Breast epithelium (tissue), 4 donors: ENCODE measurements at places on chromosomes 3 and 15. TPM values are rescaled to one million over a fixed set of nuclear protein-coding genes. Genes with fewer than 3 reads are reported as not detected.

Gene KLHL40
- not detected for total RNA-seq

Gene SNTN
- not detected for total RNA-seq

Gene NR2F2
- 22.9 TPM for total RNA-seq

Gene RAB7A
- 105 TPM for total RNA-seq

Gene GOLGA8H
- total RNA-seq, result 0.16 TPM

Gene TNFAIP8L3
- 4.0 TPM for total RNA-seq

Gene KBTBD13
- 0.15 TPM for total RNA-seq

Gene SLC7A14
- total RNA-seq, result not detected

GRCh38 chr3:56351537-56351936 lies 116.7 kb downstream of the ERC2 start:
- H3K27ac ChIP-seq, result no peak overlapping the region
- no peaks in the 10 kb centered on the region for H3K36me3 ChIP-seq
- H3K4me1 ChIP-seq, result no peaks in the 10 kb centered on the region
- no peak for DNase-seq

GRCh38 chr3:5505163-5505562 lies 317.7 kb downstream of the EDEM1 start:
- H3K27me3 ChIP-seq, result no peaks in the 10 kb centered on the region
- no peak overlapping the region for H3K27ac ChIP-seq
- no peak for DNase-seq
- H3K4me1 ChIP-seq, result no peaks in the 10 kb centered on the region
- H3K4me3 ChIP-seq, result no peak overlapping the region
- no peaks in the 10 kb centered on the region for H3K36me3 ChIP-seq

GRCh38 chr3:129313665-129314385 lies 35.2 kb downstream of the HMCES start:
- no peaks in the 10 kb centered on the region for H3K27me3 ChIP-seq
- DNase-seq, result peak; percentile 43
- peak overlapping the region; percentile 81 for H3K4me3 ChIP-seq
- peak overlapping the region; percentile 97 for H3K27ac ChIP-seq

- no peaks in the 10 kb centered on the region for H3K36me3 ChIP-seq
- no peak for DNase-seq
- H3K4me1 ChIP-seq, result no peaks in the 10 kb centered on the region
- no peaks in the 10 kb centered on the region for H3K27me3 ChIP-seq
Observed at GRCh38 chr3:33071946-33072345, 25.0 kb downstream of the GLB1 start.

DNA sequence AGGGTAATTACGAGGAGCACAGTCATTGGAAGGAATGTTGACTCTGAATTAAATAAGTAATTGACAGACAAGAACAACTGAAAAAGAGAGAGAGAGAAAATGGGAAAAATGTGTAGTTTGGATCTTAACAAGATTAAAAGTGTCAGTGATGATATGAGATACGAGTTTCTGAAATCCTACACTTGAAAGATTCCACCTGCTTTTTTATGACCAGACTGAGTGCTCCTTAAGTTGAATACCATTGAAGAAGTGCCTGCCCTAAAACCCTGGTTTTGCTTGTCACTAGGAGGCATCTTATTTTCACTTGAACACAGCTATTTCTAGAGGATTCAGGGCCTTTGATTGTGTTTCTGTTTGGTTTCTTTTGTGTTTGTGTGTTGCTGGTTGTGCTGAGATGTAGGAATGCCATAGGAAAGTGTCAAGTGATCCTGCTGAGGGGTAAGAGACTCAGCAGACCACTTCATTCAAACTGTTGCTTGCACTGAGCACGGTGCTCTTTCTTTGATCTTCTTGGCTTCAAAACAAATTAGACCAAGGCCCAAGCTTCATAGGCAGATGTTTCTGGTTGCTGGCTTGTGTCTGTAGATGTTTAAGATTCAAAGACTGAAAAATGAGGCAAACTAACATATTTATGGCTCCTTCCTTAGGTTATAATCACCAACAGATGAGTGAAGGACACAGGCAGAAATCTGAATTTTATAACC lies 17.2 kb upstream of the ABHD10 start:
- H3K4me3 ChIP-seq, result no peak overlapping the region
- H3K27ac ChIP-seq, result no peak overlapping the region
- no peak for DNase-seq
- no peaks in the 10 kb centered on the region for H3K36me3 ChIP-seq

DNA sequence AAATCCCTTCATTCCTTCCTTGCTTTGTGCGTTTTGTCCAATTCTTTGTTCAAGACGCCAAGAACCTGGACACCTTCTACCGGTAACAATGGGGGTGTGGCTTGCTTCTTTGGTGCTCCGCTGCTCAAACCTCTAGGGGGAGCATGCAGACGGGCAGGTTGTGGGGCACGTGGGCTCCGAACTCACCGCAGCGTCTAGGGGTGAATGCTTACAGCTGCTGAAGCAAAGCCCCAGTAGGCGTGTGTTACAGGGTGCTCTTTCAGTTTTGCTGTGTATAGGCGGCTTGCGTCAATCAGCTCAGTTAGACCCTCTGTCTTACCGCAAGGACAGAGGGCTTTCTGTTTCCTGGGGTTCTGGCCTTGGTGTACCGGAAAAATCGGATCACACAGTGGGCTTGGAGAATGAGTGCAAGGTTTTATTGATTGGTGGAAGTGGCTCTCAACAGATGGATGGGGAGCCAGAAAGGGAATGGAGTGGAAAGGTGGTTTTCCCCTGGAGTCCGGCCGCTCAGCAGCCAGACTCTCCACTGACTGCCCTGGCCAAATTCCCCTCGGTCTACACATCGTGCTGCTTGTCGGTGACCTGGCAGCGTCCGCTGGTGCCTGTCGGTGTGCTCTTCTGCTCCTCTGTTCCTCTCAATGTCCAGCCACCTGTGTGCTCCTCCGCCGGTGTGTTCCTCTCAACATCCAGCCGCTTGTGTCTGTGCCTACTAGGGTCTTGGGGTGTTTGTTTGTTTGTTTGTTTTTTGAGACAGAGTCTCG lies 1.2 kb upstream of the LRRC34 start:
- no peak for DNase-seq
- no peaks in the 10 kb centered on the region for H3K27me3 ChIP-seq
- H3K27ac ChIP-seq, result no peak overlapping the region
- no peaks in the 10 kb centered on the region for H3K4me1 ChIP-seq
- H3K36me3 ChIP-seq, result no peaks in the 10 kb centered on the region

DNA sequence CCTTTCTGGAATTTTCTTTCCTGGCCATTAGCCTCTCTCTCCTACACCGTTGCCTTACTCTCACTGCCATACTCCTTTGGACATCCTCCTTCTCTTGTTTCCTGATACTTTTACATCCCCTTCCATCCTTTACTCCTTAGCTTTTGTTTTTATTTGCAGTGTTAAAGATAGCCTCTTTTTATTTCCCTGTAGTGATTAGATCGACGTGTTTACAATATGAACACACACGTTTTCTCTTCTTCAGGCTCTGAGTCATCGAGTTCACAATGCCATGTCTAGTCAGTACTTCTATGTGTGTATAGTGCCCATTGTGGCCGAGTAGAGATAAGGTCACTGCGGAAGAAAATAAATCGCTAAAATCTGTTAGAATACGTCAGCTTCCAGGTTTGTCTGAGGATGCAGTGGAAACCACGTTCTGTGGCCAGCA lies 208.5 kb downstream of the LPP start:
- no peaks in the 10 kb centered on the region for H3K27me3 ChIP-seq
- DNase-seq, result no peak
- H3K4me3 ChIP-seq, result no peak overlapping the region
- no peaks in the 10 kb centered on the region for H3K36me3 ChIP-seq
- no peaks in the 10 kb centered on the region for H3K4me1 ChIP-seq

DNA sequence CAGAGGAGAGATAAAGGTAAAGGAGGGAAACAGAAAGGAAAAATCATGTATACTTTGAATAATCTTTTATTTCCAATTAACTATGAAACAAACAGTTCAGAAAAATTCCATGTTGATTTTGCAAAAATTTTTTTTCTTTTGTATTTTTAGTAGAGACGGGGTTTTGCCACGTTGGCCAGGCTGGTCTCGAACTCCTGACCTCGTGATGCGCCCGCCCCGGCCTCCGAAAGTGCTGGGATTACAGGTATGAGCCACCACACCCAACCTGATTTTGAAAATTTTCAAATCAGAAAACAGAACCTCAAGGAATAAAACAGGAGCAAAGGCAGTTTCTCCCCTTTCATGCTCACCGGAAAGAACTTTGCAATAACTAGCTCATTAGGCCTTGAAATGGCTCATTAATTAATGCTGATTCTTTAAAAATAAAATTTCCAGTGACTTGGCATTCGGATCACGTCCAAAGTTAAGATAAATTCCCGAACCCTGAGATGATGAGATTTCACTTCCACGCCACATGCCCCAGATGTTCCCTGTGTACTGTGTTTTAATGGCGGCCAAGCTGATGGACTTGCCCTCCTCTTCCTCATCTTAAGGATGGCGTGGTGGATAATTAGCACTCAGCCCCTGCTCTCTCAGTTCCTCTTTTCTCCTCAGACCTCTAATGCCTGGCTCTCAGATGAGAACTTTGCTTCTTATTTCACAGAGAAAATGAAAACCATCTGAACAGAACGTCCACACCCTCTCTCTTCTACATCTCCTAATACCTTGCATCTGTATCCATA lies 10.8 kb downstream of the BCL2L10 start:
- DNase-seq, result no peak
- no peaks in the 10 kb centered on the region for H3K4me1 ChIP-seq
- H3K36me3 ChIP-seq, result no peaks in the 10 kb centered on the region
- H3K27ac ChIP-seq, result peak overlapping the region; percentile 59

DNA sequence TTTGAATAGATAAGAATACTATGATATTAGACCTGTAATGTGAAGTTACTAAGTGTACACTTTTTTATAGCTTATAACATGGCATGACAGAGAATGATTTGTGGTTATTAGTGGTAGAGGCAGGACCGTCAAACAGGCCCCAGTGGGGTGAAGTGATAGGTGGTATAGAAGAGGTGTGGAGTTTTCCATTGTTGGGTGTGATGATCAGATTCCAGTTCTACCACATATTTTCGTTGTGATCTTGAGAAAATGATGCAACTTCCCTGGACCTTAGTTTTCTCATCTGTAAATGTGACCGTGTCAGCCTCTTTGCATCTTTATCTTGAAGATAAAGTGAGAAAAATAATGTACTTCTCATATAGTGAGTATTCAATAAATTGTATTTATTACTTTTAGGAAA lies 30.3 kb upstream of the UTS2B start:
- H3K4me3 ChIP-seq, result no peak overlapping the region
- no peak for DNase-seq

GRCh38 chr15:74657846-74658245 lies 38.0 kb downstream of the EDC3 start:
- H3K4me1 ChIP-seq, result no peaks in the 10 kb centered on the region
- no peak overlapping the region for H3K4me3 ChIP-seq
- DNase-seq, result no peak
- no peaks in the 10 kb centered on the region for H3K27me3 ChIP-seq
- no peaks in the 10 kb centered on the region for H3K36me3 ChIP-seq
- H3K27ac ChIP-seq, result no peak overlapping the region

GRCh38 chr3:10473581-10474274 lies 31.7 kb downstream of the ATP2B2 start:
- no peaks in the 10 kb centered on the region for H3K4me1 ChIP-seq
- H3K4me3 ChIP-seq, result no peak overlapping the region
- H3K27ac ChIP-seq, result no peak overlapping the region
- no peak for DNase-seq
- no peaks in the 10 kb centered on the region for H3K36me3 ChIP-seq

DNA sequence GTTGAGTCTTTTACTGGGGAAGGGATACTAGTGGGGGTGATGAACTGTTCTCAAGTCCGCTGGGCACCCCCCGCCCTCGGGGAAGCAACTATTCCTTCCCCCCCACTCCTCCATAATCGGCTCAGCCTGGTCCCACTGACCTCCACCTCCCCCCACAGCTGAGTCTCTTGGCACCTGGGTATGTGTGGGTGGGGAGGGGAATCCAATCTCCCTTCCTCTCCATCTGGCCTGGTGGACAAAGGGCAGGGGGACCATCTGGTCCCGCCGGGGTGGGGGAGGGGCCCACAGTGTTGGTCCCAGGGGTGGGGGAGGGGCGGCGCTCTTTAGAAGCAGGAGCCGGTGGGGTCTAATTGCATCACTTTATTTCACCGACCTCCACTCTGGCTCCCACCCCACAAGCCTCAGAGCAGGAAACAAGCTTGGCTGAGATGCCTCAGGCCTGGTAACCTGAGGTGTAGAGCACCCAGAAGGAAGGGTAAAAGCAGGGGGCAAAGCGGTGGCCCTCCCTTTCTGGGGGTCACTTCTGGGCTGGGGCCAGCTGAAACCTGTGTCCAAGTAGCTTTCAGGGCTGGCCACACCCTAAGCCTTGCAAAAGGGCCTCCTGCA lies 1.0 kb upstream of the PCBP4 start:
- peak overlapping the region; percentile 97 for H3K27ac ChIP-seq
- H3K4me1 ChIP-seq, result peaks cover 20% of the 10 kb centered on the region
- H3K27me3 ChIP-seq, result no peaks in the 10 kb centered on the region
- H3K36me3 ChIP-seq, result no peaks in the 10 kb centered on the region
- peak overlapping the region; percentile 63 for H3K4me3 ChIP-seq

DNA sequence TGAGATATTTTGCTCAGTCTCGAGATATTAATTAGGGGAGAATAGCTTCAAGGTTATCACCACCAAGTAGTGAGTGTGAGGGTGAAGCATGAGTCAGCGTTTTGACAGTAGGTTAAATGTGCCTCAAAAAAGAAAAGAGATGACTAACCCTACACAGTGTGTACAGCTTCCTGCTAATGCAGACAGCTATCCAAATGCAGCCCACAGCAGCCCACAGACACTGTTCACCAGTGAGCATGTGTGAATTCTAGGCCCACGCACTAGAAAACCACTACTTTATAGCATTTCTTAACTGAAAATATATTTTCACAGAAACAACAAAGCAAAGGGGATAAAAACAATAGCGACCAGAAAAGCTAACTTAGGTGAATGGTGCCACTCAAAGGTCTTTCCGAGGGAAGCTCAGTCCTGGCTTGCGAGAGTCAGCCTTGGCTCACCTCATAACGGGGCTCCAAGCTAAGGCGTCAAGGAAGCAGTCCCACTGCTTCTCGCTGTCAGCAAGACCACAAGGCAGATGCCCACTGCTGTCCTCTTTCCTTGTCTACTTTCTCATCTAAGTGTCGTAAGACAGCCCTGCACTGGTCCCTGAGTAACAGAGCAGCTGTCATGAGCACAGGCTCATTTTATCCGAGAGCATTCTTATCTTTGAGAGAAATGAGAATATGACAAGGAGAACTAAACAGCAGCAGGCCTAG lies 47.6 kb downstream of the TXNRD3 start:
- H3K4me1 ChIP-seq, result no peaks in the 10 kb centered on the region
- no peaks in the 10 kb centered on the region for H3K27me3 ChIP-seq
- no peak overlapping the region for H3K27ac ChIP-seq

DNA sequence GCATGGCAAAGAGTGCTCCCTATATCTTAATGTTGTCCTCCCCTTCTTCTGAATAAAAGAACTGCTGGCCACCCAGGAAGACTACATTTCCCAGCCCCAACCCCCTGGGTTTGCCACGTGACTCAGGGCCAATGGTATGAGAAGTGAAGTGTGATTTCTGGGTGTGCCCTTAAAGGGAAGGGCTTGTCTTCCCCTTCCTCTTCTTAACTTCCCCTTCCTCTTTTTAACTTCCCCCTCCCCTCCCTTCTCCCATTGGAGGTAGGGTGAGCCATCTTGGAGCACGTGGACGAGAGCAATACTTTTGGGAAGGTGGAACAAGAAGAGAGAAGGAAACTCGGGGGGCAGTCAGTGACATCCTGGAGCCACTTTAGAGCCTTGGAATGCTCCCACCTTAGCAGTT lies 6.8 kb upstream of the KBTBD12 start:
- no peak overlapping the region for H3K27ac ChIP-seq
- no peaks in the 10 kb centered on the region for H3K36me3 ChIP-seq
- peaks cover 7% of the 10 kb centered on the region for H3K4me1 ChIP-seq
- H3K4me3 ChIP-seq, result no peak overlapping the region
- H3K27me3 ChIP-seq, result no peaks in the 10 kb centered on the region
